AG20443 (cell line): ENCODE measurements at places on chromosomes 5 and 9.

DNA sequence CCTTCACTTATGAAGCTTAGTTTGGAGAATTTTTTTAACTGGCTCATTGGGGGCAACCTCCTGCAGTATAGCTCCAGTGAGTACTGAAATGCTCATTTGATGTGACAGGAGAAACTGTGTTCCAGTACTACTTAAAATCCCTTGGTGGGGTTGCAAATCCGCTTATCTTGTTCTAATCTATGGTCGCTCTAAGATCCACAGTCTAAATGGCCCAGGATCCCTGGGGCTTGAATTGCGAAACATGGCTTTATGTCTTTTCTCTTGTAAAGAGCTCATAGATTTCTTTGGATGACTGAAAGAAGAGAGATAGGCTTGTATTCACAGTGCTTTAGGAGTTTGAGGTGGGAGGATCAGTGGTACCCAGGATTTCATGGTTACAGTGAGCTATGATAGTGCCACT, 52.7 kb downstream of the ADAMTSL1 start:
- DNase-seq: no peak

DNA sequence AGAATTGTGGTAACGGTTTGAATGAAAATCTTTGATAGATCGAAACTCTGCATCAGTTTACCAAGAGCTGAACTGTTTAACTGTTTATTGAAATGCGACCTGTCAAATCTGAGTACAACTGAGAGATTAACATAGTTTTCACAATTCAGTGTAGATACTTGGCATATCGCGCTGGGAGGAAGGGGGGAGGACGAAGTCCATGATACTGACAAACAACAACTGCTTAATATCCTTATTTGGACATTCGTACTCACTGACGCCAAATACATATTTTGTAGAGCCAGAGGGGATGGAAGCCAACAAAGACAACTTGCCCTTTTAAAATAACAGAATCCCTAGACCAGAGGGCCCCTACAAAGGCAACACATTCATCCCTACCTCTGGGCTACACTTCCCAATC, 93.2 kb downstream of the GLIS3 start:
- DNase-seq: no peak

GRCh38 chr5:31098811-31099210, 94.7 kb upstream of the CDH6 start:
- no peak for DNase-seq

DNA sequence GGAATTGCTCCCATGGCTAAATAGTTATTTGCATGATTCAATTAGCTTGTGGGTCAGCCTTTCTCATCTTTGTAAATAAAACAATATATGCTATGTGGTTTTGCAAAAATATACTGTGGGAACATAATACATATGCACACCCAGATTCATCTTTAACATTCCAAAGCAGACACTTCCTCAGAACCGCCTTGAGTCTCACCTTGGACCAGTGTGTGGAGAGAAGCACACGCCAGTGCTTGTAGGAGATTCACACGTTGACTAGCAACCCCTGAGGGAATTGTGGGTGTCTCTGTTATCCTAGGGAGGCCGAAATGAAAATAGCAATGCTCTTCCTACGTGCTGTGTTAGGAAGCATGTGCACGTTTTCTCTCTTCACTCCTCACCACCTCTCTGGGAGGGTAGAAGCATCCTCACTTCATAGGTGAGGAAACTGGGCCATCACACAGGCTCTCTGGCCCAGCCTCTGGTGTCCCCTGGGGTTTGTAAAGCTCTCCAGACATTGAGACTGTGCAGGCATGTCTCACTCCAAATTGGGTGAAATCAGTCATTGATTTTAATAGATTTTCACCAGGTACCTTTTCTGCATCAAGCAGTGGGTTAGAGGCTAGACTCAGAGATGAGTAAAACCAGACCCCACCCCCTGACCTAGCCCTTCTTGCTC, 221.7 kb downstream of the PBX3 start:
- DNase-seq: no peak

DNA sequence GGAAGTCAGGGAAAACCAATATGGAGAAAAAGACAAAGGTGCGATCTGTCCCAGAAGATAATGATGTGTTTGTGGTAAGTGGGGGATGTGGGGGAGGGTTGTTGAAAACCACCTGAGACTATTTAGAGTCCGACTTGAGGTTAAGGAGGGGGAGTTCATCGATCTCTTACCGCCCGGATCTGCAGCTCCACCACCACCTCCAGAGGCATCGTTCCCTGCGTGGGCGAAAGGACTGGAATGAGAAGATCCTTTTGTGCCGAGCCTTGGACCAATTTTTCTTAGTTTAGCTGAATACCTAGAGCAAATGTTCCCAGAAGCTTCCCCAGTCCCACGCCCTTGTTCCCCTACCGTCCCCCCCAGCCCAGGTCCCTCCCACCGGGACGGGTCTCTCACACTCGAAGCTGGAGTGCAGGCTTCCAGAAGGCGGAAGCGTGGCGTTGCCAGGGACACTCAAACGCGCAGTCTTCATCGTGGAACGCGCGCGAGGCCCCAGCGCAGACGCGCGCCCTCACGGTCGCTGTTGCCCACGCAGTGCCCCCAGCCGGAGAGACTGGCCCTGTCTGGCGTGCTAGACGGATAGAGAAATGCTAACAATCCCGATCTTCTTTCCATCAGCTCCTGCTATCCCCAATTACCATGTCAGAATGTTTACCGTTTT, at the start of gene SPATA6L:
TSS of gene SPATA6L (minus strand) at position 439 of the 658 bp plus-strand sequence. CDS start at position 209, 230 bp downstream.
- DNase-seq: peak; percentile 76

DNA sequence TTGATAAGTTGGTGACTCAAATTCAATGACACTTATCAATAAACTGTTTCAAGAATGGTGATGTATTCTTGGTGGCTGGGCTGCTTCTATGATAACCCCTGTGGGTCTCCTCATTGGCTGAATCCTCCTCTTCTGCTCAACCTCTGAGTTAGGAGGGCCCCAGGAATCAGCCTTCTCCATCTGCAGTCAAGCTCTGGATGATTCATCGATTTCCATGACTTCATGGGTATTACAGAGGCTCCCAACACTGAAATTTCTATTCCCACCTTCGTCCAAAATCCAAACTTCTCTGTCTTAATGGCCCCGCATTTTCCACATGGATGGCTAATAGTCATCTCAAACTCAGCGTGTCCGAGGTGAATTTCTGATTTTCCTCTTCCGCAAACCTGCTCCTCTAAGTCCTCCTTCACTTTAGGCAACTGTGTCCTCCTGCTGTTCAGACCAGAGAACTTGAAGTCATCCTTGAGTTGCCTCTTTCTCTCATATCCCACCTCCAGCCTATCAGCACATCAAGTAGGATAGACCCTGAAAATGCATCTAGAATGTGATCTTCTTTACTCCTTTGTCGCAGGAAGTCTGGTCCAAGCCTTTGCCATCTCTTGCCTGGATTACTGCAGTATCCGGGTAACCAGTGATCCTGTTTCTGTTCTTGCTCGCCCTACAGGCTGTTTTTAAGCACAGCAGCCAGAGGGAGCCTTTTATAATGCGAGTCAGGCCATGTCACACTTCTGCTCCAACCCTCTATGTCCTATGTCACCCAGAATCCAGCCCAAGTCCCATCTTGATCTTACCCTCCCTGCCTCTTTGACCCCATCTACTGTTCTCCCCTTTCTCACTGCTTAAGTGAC, 41.4 kb upstream of the IL7R start:
- peak; percentile 48 for DNase-seq

DNA sequence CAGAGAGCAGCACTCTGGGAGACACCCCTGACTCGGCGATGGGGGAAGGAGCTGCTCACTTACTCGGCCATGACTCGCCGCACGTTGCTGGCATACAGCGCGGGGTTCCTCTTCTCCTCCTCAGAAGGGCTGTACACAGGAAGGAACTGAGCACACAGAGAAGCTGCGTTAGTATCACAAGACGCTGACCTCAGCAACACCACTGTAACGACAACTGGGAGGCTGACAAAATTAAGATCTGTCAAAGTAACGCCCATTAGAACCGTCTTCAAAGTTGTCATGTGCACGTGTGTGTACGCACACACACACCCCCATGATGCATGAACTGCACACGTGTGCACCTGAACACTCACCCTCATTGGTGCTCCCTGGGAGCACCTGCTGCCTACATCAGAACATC, 32.1 kb upstream of the SLC6A3 start:
- DNase-seq: no peak

GRCh38 chr9:80644044-80644443, 1045.3 kb downstream of the TLE1 start:
- DNase-seq: no peak

DNA sequence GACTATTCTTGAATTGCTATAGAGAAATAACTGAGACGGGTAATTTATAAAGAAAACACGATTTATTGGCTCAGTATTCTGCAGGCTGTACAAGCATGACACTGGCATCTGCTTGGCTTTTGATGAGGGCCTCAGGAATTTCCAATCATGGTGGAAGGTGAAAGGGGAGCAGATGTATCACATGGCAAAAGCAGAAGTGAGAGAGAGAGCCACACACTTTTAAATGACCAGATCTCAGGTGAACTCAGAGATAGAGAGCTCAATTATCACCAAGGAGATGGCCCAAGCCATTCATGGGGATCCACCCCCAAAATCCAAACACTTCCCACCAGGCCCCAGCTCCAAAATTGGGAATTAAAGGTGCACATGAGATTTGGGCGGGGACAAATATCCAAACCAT, 15.3 kb downstream of the GABRA1 start:
- DNase-seq: no peak

GRCh38 chr5:159576902-159577301, 246.6 kb upstream of the IL12B start:
- DNase-seq: no peak

- no peak for DNase-seq
Measured at GRCh38 chr9:96462541-96462940, 12.6 kb downstream of the HABP4 start.

DNA sequence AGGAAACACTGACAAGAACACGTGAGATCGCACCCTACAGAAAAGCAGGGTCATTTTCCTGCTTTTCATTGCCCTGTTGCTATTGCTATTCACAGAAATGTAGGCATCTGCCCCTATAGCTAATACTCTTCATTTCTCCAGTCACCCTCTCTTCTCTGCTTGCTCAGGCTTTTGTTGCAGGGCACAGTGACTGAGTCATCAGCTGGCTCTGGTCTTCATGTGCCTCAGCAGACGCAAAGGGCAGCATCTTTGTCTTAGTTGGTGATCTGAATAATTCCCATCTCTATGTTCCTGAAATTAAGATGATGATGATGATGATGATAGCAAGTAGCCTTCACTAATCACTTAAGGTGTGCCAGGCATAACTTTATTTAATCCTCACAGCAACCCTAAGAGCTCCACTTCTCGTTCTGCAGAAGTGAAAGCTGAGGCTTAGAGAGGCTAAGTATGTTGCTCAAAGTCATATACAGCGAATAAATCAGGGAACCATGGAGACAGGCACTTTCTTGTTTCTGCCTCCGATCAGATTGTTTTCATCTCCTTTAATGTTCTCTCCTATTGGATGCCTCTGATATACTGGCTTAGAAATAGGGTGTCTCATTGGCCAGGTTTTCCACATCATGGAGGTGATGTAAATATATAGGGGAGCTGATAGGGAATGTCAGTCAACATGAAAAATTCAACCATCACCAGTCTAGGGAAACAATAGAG, 133.0 kb upstream of the STK32A start:
- DNase-seq: peak; percentile 37

DNA sequence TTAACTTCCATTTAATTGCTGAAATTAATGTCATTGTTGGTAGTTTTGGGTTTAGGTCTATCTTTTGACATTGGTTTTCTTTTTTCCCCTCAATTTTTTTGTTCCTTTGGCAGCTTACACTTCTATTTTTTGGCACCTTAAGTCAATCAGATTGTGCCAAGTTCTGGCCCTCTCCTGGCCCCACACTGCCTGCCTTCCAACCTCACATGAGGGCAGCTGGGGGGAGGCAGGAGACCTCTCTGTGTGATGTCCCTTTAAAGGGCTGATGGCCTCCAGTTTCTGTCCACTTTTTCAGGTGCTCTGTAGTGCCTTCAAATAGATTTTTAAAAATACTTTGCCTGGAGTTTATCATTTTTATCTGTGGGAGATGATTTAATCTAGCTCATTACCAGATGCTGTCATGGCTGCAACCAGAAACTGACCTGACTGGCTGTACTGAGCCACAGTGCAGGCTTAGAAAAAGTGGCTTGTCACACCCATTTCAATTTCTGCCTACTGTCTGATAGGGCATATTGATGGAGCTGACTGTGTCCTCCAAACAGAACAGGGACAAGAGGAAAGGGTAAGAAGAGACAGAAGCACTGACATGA, 196.6 kb downstream of the FANCC start:
- DNase-seq: no peak

GRCh38 chr9:86046930-86047341, 52.4 kb downstream of the GOLM1 start:
- DNase-seq: no peak

DNA sequence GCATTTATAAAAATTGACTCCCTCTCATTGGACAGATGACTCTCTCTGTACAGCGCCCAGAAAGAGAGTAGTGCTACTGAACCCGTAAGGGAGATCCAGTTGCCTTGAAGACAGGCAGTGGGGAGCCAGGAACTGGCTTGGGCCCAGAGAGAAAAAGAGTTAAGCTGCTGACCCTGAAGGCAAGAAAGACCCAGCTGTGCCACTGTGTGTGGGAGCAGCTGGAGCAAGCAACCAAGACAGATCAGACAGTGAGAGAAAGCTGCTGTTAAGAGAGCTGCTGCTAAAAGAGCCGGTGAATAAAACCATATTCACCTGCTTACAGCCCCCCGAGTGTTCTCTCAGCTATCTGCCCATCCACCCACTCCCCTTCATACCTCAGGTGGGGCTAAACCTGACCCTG, 149.7 kb upstream of the ADAMTS16 start:
- no peak for DNase-seq

DNA sequence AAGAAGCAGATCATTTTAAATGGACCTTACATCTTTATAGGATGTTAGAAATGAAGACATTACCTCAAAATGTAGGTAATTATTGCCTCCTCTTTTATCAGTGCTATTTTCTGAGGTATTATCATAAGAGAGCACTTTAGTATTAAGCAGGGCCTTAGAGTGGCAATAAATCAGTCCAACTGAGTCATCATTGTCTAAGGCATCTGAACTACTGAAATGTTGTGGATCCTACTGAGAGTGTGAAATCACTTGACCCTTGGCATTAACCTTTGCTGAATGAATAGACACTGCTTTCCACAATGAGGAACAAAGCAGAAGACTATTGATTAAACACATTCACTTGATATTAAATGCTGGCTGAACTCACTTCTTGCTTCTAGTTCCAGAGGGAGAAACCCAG, 224.6 kb upstream of the ARRDC3 start:
- no peak for DNase-seq

GRCh38 chr5:168261227-168261571, 30.2 kb upstream of the WWC1 start:
- no peak for DNase-seq

DNA sequence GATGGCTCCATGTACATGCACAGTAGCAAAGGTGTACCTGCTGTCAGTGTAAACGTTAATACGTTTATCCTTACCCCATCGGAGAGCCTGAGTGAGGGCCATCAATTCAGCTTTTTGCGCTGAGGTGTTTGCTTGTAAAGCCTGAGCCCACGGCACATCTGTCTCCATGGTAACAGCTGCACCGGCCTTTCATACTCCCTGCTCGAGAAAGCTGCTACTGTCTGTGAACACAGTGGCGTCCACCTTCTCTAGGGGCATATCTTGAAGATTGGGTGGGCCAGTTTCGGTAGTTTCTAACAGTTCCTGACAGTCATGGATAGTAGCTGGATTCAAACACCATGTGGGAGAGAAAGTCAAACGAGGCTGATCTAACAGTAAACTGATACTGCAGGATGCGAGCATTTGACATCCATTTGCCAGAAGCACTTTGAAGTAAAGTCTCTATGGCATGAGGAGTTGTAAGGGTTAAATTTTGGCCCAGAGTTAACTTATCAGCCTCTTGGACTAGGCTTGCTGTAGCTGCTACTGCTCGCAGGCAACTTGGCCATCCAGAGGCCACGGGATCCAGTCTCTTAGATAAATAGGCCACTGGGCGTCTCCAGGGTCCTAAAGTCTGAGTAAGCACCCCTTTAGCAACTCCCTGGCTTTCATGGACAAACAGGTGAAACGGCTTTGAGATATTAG, 21.0 kb upstream of the RHOBTB3 start:
- DNase-seq: no peak
